ENCODE measurements at places on chromosomes 1 and 21.
A peak's percentile ranks its signal among the peaks of the same experiment; 100 is the strongest.

DNA sequence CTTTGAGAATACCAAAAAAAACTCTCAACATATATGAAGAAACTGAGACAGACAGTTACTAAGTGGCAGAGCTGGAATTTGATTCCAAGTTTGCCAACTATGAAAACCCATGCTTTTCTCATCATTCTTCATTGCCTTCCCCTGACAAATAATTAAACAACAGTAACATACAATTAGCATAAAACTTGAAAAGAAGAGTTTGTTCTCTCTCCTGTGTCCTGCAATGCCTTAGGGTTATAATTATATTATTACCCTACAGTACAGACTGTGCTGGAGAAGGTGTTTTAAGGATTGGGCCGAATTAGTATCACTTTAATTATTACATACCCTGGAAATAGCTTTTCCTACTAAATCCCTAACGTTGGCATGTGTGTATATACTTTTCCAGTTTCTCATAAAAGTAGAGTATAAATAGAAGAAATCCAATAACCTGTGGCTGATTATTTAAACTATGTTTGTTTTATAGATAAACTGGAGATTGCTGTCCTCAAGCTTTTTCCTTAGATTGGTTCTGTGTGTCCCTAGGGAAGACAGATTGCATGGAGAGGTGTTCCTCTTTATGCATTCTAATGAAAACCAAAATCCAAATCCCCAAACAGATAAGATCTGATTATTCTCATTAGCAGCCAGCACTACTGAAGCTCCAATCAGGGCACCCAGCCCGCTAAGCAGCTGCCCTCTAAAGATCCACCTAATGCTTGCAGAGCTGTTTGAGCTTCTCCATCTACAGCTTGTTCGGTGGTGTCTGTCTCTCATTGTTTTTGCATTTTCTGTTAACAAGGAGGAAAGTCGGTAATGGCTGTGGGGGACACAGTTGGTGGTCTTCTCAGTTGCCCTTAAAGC, 156.3 kb downstream of the TM2D1 start:
- DNase-seq: no peak

GRCh38 chr1:197955486-197956394, 38.6 kb downstream of the LHX9 start:
- DNase-seq: no peak

GRCh38 chr21:31878831-31879230, 6.0 kb downstream of the HUNK start:
- DNase-seq: no peak

GRCh38 chr1:37570528-37571334, 14.0 kb downstream of the DNALI1 start:
- DNase-seq: peak; percentile 50

DNA sequence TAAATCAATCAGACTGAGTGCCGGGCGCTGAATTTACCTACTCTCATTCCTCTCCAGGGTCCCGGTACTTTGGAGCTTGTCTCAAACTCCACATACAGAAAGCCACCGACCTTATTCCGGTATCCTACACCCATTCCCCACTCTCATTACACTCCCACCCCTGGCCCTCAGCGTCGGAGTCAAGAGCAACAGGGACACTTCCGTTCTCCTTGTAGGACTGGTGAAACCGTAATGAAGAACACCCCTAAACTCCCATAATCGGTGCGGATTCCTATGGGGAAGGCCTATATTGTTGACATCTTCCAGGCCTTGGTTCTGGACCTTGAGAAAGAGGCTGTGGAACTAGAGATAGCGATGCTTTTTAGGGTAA, 798 bp downstream of the ZBED6 start:
- peak; percentile 38 for DNase-seq

- DNase-seq: no peak
Measured at GRCh38 chr1:2213576-2214505, 14.3 kb upstream of the SKI start.

GRCh38 chr1:156640842-156641706, 843 bp upstream of the BCAN start:
- DNase-seq: no peak

GRCh38 chr21:44324106-44324853, 14.9 kb downstream of the CFAP410 start:
- DNase-seq: no peak

DNA sequence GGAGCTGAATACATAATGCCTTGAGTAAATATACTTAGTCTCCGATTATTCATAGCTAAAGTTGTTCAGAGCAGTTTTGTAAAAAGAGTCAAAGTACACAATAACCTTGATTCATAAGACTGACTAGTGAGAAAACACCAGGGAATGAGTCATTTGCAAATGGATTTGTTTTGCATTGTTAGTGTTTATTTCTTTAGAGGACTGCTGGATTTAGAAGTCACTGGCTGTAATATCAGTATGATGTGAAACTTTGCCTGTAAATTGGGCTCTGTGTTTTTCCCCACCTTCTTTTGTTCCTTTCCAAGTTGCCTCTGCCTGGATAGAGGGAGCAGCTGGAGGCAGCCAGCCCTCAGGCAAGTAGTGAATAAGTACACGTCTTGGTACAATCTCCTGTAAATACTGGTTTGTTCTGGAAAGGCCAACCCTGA, 474.7 kb downstream of the NUF2 start:
- DNase-seq: no peak

- DNase-seq: no peak
Measured at GRCh38 chr1:58933599-58933926, 149.7 kb upstream of the JUN start.

DNA sequence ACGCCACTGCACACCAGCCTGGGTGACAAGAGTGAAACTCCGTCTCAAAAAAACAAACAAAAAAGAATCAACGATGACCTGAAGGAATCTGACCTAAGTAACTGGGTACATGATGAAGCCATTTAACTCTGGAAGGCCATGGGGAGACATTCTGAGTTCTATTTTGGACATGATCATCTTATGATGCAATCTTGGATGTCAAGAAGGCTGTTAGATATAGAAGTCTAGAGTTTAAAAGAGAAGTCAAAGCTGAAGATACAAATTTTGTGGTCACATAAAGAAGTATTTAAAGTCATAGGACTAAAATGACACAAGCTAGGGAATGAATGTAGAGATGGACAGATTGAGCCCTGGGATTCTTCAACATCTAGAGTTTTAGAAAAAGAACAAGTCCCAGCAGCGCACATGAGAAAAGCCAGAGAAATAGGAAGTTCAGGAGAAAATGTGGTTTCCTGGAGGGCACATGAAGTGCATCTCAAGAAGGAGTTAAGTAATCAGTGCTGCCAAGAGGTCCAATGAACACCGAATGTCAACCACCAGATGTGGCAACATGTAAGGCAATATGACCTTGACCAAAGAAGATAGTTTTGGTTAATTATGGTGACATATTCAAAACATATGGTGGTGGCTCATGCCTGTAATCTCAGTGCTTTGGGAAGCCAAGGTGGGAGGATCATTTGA, 26.8 kb downstream of the ELK4 start:
- no peak for DNase-seq

DNA sequence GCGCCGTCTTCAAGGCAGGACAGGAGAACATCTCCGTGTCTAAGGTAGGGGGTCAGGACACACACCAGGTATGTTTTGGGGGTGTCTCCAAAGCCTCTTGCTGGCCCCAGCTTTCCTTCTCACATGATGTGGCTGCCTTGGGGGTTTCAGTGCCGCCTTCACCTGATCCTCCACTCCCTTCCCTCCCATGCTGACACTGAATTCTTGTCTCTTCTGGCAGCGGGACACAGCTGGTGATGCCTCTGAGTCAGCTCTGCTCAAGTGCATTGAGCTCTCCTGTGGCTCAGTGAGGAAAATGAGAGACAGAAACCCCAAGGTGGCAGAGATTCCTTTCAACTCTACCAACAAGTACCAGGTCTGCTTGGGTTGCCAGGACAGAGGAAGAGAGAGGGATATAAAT, 13.5 kb downstream of the ATP1A2 start:
- no peak for DNase-seq

- DNase-seq: no peak
Measured at GRCh38 chr1:94015489-94015817, 105.5 kb downstream of the ABCA4 start.

GRCh38 chr1:24374891-24375786, 38.4 kb downstream of the STPG1 start:
- no peak for DNase-seq

DNA sequence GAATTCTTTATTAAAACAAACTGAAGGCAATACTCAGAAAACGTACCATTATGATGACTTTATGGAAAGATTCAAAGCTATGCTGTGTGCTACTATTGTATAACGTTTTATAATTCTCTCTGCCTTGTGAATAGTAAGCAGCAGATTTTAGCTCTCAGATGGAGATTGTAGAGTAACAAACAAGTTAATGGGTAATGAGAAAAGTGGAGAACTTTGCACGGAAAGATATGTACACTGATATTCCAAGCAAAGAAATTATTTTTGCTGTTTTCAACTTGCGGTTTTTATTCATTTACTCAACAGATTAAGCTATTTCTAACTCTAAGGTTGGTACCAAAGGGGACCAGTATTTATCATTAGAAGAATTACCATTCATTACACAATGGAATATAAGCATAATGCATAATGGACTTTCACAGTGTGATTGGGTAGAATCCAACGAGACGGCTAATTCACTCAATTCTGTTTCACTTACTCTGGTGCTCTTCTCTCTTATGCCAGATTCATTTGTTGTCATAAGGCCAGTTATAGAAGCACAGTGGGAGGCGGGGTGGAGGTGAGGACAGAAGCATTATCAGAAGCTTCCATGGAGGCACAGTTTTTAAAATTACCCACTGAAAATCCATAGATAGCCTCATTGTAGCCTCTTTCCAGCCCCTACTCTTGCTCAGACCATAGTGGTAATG, 38.6 kb downstream of the ATP1B1 start:
- DNase-seq: no peak

- no peak for DNase-seq
Measured at GRCh38 chr1:157652859-157653493, 47.6 kb downstream of the FCRL3 start.

DNA sequence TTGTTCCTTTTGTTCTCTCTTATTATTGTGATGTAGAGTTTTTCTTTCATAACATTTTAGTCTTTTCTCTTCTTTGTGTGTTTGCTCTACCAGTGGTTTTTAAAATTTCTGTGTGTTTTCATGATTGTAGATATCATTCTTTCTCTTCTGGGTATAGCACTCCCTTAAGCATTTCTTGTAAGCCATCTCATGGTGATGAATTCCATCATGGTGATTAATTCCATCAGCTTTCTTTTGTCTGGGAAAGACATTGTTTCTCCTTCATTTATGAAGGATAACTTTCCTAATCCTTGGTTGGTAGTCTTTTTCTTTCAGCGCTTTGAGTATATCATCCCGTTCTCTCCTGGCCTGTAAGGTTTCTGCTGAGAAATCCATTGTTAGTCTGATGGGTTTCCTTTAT, 22.7 kb downstream of the CD55 start:
- no peak for DNase-seq

DNA sequence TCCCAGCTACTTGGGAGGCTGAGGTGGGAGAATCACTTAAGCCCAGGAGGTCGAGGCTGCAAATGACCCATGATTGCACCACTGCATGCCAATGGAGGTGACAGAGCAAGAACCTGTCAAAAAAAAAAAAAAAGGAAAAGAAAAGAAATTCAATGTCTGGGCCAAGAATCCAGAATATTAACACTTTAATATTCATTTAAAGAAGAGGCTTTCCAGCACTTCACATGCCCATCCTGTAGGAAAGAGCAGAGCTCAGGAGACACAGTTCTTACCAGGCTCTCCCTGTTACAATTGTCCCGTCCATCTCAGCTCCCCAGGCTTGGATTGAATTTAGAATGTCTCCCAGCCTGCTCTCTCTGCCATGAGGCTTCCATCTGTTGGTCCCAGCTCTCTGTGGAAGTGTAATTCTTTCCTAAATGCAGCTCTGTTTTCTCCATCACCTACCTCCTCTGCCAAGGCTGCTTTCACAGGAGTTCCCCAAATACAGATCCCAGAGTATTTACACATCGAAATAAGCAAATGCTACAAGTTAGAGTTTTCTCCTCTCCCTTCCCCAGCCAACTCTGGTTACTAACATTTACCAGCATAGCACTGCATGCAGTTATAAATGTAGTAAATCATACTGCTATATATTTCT, 116.6 kb upstream of the CDC42BPA start:
- no peak for DNase-seq

DNA sequence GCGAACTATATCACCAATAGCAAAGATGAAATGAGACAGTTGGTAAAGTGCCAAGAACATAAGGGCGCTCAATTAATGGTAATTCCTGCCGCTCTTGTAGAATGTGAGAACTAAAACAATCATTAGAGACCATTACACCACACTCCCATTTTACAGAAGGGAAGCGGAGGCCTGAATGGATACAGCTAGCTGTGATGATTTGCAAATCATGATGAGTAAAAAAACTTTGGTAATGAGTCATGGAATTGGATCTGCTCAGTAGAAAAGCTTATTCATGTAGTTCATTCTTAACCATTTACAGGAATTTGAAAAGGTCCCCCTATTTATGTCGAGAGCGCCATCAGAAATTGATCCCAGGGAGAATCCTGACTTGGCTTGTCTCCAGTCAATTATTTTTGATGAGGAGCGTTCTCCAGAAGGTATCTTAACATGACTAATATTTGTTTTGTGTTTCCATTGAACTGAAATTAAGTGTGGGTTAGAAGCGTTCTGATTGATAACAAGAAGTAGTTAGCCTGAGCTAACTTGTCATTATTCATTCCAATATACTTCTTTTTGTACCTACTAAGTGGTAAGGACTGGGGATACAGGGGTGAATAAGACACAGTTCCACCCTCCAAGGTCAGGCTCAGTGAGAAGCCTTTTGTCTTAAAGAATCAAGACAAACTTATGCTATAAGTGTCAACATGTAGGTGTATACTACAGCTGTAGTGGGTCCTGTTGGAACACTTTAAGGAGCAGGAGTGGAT, 812 bp downstream of the TTC4 start:
- peak; percentile 62 for DNase-seq

DNA sequence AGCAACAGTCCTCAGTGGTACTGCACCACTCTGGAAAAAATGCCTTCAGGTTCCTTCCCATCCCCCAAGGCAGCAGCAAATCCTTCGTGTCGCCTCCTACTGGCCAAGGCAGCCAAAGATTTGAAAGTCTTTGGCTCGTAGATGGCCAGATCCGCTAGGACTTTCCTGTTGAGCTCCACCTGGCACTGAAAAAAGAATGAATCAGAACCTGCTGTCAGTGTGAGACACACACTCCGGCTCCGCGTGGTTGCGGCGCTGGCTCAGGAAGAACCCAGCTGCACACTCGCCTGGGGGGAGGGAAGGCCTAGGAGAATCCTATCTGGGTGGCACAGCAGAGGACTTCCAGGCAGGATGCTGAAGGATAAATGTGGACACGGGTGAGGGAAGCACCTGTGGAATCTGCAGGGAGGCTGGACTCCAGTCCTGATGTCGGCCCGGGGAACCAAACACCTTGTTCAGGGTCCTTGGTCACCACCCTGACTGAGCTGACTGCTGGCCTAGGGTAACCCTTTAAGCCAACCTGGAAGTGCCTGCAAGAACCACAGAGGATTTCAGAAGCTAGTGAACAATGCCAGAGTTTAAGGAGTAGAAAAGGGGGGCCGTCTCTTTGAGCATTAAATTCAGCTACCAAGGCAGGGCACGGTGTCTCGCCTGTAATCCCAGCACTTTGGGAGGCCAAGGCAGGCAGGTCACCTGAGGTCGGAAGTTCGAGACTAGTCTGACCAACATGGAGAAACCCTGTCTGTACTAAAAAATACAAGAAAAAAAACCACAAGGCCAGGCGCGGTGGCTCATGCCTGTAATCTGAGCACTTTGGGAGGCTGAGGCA, 3.2 kb upstream of the CCNL2 start:
- DNase-seq: peak; percentile 56
